RWPE2 (cell line): ENCODE measurements at places on chromosomes 3 and 15.

DNA sequence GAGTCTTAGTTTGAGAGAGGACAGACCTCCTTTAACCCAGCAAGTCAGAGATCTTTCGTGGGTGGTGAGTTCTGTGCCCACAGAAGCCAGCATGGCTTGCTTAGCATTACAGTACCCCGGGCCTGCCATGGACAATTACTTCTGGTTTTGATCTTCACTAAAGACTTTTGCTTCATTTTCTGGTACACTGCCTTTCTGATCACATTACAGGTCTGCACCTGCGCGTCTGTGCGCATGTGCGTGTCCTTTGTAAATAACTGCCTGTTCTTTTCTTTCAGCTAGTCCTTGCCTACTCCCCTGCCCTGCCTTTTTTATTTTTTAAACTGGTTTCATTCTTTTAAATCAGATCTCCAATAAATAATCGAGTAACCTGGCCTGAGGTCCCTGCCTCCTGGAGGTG, 57.1 kb upstream of the CMTM8 start:
- DNase-seq, result no peak

GRCh38 chr15:92922418-92923002, 22.4 kb downstream of the CHD2 start:
- DNase-seq, result no peak

- DNase-seq, result no peak
These were observed 91.5 kb upstream of the TBC1D5 start for GRCh38 chr3:17833786-17834559.

- no peak for DNase-seq
These were observed 1.4 kb downstream of the CIB2 start for GRCh38 chr15:78129751-78130287.

DNA sequence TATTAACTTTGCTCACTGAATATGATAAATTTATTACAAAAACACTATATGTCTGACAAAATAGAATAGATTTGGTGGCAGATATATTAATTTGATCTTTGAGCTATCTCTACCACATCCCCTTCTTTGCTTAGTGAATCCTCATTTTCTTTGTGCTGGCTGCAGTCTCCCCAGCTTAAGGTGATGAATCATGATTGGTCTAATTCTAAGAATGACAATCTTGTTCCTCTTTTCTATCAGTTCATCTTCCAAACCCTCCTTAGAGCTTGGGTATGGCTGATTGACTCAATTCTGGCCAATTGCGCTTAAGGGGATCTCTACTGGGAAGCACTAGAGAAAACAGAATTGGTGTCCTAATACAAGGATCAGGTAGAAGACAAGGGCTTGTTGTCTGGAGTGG, 309.6 kb upstream of the GOLIM4 start:
- no peak for DNase-seq

- DNase-seq, result no peak
These were observed 21.0 kb downstream of the IFT122 start for GRCh38 chr3:129461022-129461421.

GRCh38 chr3:31254483-31254882, 278.2 kb upstream of the STT3B start:
- no peak for DNase-seq

DNA sequence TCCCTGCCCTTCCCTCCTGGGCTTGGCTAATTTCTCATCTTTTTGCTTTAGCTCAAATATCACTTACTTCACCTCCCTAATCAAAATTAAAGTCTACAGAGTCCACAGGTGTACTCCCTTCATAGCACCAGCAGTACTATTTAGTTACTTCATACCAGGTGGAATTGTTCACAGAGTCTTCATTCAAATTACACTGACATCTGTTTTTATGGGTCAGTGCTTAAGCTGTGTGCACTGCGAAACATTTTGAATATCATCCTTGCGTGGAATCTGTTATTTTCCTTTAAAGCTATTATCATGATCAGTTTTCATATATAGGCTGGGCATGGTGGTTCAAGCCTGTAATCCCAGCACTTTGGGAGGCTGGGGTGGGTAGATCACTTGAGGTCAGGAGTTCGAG, 2.7 kb upstream of the SERF2 start:
- no peak for DNase-seq

DNA sequence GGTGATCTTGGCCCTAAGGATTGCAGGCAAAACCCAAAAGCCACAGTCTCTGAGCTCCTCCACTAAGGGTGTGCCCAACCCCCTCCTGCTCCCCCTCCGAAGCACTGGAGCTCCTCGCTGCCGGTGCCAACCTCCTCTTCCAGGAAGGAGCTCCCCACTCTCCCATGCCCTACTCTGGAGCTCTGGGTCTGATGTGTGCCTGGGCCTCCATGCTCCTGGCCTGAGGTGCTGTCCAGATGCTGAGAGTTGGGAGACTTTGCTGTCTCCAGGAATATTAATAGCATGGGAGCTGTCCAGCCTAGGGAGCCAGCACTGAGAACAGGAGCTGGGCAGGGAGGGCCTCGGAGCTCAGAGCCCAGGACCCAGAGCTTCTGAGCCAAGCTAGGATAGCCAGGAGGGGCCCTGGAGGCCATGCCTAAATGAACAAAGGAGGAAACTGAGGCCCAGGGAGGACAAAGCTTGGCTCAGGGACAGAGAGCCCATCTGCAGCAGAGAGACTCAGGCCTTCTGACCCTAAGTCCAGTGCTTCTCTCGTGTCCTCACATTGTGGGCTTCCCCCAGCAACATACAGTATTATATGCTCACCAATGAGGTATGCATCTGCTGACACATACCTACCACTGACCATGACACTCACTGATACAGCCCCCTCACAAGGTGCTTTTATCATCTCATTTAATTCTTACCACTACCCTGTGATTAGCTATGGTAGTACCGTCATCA, 36.9 kb upstream of the HERC1 start:
- DNase-seq, result no peak

GRCh38 chr15:76861815-76862397, 43.2 kb downstream of the SCAPER start:
- DNase-seq, result no peak

DNA sequence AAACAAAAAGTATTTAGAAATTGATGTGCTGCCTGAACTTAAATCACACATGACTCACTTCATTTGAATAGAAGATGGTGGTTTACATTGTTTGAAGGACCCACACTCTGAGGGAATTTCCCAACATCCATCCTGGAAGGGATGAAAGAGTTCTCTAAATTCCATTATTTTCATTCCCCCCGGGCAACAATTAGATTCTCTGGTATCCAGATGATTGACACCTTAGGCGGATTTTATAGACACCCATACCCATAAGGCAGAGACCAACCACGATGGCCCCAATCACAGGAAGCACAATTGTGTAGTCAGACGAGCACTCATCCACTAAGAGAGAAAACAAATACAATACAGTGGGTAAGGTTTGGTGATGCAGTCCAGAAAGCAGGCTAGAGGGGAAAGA, 24.6 kb upstream of the MCCC1 start:
- DNase-seq, result no peak

GRCh38 chr3:128794770-128795649, 69.0 kb downstream of the RAB7A start:
- DNase-seq, result no peak

GRCh38 chr3:133598405-133598804, 24.9 kb downstream of the CDV3 start:
- no peak for DNase-seq

GRCh38 chr3:63768386-63768785, 50.7 kb upstream of the C3orf49 start:
- no peak for DNase-seq

DNA sequence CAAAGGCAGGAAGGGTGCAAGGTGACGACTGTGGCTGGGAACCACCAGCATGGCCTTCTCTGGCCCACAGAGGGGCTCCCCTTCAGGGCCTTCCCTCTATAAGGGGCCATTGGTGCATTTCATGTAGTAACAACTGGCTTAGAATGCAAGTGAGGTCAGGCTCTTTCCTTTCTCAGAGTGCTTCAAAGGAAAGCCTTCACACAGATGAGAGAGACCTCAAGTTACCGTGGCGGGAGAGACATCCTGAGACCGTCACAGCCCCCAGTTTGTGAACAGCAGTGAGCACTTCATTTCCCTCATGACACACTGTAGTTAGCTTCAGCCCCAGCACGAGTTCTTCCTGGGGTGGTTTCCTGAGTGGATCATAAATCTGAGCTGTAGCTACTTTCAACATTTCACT, 96.6 kb upstream of the LIMD1 start:
- DNase-seq, result no peak

DNA sequence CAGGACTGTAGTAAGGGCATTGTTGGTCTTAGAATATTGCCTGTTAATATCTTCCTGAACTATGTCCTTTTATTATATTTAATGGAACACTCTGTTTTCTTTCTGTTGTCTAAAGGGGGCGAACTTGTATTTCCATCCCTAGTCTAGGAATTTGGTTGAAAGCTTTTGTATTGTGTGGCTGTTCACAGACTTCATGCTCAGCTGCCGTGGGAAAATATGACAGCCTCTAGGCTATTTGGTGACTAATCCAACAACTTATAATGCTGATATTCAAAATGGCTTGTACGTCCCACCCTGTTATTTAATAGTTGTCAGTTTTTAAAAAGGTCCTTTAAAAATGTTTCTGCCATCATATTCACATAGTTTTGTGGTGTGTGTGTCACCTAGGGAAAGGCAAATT, 202.6 kb downstream of the KLHL25 start:
- no peak for DNase-seq

DNA sequence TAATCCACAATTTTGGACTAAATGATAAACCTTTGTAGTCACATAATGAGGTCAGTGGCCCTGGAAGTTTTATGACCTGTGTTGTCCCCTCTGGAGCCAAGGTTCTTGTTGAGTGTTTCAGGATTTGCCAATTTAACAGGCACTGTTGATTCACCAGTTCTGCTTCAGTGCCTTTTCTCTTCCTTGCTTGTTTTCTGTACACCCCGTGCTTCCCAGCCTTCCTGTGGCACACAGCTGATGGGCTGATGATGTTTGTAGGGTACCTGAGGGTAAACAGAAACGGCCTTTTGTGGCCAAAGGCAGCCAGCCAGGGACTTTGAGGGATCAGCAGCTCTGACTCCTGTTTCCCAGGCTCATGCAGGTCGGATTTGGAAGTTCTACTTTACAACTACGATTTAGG, 13.3 kb downstream of the GYG1 start:
- DNase-seq, result no peak

- no peak for DNase-seq
These were observed 19.1 kb downstream of the CSRNP1 start for GRCh38 chr3:39134305-39134704.

DNA sequence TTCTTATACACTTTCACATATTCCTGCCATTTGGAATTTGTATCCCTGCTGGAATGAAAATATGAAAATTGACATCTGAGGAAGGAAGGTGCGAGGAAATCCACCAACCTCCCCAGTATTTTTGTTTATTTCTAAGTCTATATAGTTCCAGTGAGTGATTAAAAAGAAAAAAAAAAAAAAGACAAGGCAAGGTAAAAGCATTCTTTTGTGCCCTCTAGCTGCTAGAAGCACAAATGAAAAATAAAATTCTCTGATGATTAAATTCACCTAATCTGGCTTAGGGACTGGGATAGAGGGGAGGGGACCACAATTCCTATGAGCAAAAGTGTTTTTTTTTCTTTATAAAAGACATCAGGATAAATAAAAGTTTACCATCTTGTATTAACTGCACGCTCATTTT, 370.9 kb downstream of the NR2F2 start:
- DNase-seq, result no peak

DNA sequence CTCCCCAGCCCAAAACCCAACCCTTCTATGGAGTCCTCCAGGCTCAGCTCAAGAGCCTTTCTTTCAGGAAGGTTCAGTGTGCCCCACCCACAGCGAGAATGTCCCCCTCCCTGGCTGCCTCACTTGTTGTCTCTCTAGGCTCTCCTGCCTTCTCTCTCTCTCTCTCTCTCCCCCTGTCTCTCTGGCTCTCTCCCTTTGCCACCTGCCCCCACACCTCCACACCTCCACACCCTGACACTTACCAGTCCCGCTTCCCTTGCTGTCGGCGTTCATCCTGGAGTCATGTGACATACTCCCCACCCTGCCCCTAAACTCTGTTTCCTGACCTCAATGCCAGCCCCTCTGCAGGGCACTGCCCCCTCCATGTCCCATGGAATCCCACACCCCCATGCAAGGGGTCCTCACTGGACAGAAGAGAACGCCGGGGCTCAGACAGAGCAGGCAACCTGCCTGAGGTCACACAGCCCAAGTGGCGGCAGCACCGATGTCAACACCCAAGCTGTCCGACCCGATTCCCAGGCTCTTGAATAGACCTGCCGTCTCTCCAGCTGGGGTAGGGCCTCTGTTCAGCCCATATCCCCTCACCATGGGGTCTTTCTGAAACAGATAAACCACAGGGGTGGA, 28.5 kb upstream of the SLC6A6 start:
- no peak for DNase-seq

- DNase-seq, result no peak
These were observed 124.1 kb downstream of the CHST2 start for GRCh38 chr3:143243686-143244085.

GRCh38 chr3:13332740-13333139, 87.4 kb downstream of the NUP210 start:
- no peak for DNase-seq

DNA sequence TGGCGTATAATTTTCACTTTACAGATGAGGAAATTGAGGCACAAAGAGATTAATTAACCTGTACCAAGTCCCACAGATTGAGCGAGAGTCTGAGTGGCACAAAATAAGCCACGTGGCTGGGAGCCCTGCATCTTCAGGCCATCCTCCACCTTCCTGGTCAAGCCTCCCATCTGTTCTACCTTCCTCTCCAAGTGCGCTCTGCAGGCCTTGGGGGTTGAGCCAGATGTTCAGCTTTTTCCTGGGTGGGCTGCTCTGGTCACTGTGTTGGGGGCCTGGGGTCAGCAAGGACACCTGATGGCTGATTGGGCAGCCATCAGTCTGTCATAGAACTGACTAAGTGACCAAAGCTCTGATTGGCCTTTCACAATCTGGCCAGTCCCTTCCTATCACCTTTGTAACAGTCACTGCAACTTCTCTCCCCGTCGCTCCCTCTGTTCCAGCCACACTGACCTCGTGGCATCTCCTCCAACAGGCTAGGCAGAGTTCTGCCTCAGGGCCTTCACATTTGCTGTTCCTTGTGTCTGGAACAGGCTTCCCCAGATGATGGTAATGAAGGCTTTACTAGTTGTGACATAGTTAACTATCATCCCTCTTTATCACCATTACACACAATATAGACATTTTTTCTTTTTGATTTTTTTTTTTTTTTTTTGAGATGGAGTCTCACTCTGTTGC, 46.8 kb downstream of the SCN5A start:
- peak; percentile 35 for DNase-seq

DNA sequence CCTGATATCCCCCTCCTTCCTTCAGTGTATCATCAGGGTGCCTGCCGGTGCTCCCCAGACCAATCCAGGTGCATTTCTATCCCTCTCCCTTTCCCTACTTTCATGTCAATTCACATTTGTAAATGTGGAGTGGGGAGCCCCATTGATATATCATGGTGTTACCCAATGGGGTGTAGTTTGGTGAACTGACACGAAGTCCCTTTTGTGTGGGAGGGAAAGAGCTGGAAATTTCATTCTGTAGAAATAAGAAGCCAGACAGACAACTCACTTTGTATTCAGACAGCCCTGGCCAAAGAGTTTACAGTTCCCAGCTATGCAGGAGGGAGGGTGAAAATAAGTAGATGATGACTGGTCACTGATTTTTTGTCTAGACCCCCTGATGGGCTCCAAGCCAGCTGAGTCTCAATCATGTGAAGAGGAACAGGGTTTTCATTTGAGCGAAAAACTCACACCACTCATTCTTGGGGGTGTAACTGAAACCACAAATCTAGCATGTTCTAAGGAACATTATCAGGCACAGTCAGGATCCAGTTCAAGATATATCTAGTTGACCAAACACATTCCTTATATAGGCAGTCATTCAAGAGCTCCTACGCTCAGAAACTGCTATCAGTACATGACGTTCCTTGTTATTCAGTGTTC, 58.9 kb downstream of the LMCD1 start:
- no peak for DNase-seq
